ENCODE measurements at places on chromosomes 6 and 20.

DNA sequence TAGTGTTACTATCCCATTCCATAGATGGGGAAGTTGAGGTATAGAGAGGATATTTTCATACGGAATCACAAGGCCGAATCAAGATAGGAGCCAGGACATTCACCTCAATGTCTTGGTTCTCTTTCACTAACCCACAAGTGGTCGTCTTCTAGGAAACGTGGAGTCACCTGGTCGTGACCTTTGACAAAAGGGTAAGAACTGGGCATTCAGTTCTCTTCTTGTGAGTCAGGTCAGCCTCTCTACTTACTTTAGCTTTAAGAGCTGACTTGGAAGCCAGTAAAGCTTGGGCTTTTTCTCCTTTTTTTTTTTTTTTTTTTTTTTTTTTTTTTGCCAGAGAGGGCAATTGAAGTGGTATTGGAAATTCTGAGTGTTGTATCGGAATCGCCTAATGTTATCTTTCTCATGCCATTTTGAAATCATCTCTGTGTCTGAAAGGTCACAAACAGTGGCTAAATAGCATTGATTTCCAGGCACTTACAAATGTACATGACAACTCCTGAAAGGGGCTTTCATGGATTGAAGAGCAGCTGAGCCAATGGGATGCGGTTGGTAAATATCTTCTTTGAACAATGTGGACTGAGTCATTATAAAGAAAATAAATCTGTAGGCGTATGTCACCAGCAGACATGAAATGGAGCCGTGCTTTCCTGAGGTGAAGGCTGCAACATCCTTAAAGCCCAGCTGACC lies 356.9 kb downstream of the KIF16B start:
- no peak for DNase-seq

DNA sequence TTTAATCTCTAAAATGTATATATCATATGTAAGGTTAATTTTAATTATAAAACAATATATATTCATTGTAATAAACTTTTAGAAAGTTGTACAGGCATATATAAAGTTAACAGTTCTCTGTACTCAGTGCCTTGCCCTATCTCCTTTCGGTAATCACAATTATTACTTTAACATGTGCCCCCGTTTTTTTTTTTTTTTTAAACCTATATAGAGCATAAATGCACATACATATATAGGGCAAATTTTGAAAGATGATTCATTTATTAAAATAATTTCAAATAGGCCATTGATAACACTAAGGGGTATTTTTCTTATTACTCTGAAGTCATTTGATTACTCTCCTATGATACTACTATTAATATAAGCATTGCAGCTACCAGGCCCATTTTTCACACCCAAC lies 1.9 kb downstream of the ASF1A start:
- no peak for DNase-seq

GRCh38 chr6:102950967-102951366 lies 1557.5 kb downstream of the GRIK2 start:
- no peak for DNase-seq

GRCh38 chr6:12222405-12223366 lies 67.5 kb upstream of the EDN1 start:
- DNase-seq = no peak

DNA sequence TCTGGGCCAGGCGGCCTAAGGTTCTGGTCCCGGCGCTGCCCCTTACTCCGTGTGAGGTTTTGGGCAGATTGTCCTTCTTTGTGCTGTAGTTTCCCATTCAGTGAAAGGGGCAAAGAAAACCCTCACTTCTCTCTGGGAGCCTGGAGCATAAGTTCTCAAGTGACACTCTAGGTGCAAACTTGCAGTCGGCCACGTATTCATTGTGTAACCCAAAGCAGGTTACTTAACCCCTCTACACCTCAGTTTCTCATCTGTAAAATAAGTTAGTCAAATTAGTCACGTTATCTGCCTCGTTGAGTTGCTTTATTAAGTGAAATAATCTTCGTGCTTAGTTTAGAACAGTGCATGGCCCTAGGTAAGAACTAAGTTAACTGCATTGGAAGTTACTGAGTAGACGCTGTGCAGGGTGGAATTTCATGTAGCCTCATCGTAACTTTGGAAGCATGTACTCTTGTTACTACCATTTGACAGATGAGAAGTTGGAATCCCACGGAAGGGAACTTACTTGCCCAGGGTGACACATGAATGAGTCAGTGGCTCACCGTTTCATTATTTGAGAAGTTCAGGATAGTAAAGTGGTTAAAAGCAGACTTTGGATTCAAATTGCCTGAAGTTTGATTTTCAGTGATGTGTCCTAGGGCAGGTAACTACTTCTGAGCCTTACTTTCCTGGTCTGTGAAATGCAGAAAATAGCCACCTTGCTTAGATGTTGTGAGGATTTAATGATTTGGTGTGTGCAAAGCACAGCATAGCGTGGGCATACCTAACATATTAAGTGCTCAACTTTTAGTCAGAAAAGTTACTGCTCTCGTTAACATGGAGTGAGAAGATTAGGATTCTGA lies 556 bp upstream of the MROH8 start:
- DNase-seq = no peak

GRCh38 chr6:144248003-144248402 lies 37.1 kb upstream of the UTRN start:
- DNase-seq = no peak

DNA sequence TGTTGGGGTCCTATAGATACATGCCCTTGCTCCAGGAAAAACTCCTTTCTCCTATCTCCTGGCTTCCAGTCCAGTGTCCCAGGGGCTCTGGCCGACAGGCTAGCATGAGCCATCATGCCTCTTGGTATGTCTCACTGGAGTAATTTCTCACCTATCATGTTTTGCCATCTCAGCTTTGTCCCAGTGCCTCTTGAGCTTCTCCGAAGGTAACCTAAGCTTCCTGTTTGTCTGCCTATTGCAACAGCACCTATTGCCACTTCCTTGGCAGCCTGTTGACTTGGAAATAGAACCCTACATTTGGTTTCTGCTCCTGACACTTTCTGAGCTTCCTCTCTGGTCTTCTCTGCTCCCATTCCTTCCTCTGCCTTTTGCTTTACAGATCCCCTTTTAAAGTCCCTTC lies 197.7 kb downstream of the KCNQ5 start:
- no peak for DNase-seq

DNA sequence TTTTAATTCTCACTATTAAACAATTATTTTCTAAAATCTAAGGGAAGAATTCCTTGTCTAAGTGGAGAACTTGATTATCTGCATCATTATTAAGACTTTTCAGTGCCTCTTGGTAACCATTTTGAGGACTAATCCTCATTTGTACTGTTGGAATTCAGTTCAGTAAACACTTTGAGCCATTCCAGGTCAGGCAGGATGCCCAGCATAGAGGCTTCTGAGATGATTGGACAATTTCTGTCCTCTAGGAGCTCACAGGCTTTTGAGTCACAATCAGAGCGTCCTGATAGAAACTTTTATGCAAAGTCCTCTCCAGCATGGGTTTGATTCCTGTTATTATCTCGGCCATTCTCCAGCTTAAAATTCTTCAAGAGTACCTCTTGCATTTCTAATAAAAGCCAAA lies 1304.6 kb downstream of the EPHA7 start:
- no peak for DNase-seq

DNA sequence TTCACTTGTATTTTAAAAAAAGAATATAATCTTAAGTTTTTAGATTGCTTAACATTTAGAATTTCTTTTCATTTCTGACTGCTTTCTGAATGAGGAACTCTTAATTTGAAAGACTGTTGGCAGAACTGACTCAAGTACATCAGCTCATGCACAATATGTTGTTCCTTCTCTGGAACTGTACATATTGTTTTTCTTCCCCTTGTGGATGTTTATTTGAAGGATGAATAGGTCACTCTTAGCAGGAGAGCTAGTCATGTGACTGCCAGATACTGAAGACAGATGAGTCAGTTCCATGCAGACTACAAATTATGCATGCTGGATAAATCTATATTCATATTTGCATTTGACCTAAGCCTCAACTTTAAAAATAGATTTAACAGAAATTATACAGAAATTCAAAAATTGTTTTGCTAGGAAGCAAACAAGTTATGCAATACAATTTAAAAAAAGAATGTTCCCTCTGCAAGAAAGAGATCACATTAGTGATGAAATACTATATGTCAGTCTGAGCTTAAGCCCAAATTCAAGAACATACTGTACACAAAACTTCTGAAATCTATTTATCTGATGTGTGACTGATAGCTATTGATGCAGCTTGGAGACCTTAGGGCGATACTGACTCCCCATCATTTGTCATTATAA lies 1274.9 kb upstream of the GJE1 start:
- no peak for DNase-seq

DNA sequence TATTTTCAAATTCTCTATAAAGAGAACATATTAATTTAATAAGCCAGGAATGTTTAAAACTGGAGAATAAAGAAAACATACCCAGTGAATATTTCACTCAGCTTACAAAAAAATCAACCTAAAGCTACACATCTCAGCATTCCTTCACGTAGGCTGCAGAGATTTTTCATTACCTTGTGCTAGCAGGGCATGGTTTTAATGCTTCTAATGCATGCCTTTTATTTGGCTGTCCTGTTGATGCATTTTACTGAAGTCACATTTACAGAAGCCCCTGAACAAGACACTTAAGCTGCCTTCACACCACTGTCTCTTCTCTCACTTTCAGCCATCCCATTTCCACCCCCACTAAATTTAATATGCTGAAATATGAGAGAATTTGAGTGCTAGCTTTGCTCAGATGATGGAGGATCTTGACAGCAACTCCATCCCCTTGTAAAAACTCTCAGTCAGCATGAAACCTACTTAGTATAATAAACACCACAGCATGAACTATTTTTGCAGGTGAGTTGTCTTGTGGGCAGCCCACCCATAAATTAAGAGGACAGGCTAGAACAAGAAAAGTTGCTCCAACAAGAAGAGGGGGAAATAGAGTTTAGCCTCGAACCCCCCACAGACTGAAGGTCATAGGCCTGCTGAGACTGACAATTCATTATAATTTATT lies 159.4 kb downstream of the SIM1 start:
- DNase-seq = no peak

- DNase-seq = no peak
These were observed 17.3 kb downstream of the LAMA4 start for GRCh38 chr6:112237066-112237465.

DNA sequence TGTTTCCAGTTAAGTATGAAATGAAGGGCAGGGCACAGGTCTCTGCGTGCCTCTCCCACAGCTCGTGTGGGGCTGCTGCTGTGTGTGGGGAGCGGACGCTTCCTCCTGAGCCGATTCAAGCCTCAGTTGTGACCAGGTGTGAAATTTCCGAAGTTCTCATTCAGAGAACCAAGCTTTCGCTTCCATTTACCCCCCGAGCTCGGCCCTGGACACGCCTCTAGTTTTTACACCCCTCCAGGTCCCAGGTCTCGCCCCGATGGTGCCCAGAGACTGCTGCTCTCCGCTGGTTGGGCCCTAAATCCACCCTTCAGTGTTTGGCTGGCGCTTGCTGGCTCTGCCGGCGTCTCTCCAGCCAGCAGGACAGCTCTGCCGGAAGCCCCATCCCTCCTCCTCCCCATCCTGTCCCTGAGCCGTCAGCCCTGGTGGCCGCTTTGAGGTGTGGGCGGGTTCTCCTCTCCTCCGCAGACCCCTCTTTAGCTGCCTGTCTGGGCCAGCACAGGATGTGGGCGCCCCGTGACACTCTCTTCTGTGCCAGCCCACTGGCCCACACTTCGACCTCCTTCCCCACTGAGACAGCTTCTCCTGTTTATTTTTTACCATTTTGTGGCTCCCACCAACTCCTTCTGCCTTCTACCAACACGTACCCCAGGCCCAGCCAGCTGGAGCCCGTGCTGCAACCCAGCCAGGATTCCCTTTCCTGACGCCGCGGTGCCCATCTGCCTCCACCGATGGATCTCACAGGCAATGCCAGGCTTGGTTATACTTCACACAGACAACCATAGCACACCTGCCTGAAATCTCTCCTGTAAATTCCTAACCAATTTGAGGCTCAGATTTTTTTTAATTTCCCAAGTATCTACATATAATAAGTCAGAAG lies 142.8 kb downstream of the DLL1 start:
- DNase-seq = no peak

- no peak for DNase-seq
These were observed 157.8 kb upstream of the RUNX2 start for GRCh38 chr6:45170309-45170708.

DNA sequence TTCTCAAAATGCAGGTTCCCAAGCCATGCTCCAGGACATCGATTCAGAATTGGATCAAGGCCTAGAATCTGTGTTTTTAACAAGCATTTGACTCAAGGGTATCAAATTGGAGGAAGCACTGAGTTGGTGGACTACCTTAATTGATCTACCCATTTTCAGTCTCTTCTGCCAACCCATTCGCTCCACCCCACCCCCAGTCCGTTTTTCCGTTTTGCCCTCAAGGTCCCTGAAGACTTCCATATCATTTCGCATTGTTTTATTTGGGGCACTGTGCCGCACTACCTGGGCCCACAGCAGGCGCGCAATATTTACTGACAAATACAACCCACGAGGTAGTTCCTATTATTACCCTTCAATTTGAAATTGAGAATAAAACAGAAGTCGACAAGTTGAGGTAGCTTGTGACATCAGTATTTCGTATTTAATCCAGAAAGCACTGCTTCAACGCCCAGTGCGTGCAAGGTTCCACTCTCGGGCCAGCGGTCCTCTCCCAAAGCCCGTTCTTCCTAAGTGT lies 557 bp upstream of the DHX35 start:
- no peak for DNase-seq

- no peak for DNase-seq
These were observed 28.4 kb downstream of the UQCC2 start for GRCh38 chr6:33683051-33683571.

DNA sequence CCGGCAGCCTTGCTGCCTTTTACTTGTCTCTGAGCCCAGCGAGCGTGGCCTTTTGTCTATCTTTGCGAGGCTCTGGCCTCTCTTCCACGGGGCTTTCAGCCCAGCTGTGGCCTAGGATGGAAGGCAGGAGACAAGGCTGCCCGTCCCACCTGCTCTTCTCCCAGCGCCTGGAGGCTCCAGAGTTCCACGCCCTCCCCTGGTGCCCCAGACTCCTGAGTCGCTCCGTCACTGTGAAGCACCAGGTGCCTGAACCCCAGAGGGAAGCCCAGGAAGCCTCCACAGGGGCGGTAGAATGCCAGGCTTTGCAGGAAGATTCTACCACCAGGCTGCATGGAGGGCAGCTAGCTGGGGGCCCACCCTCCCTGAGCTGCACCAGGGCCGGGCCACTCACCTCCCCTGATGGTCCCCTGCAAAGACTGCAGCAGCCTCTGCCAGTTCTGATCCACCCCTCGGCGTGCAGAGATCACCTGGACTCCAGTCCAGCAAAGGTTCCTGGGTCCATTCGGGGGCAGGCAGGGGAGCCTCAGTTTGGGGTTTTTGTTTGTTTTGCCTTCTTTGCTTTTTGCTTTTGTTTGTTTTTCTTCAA lies 384.6 kb downstream of the CDH4 start:
- DNase-seq = no peak

- DNase-seq = no peak
These were observed 76.8 kb upstream of the ARMC2 start for GRCh38 chr6:108771421-108771820.

DNA sequence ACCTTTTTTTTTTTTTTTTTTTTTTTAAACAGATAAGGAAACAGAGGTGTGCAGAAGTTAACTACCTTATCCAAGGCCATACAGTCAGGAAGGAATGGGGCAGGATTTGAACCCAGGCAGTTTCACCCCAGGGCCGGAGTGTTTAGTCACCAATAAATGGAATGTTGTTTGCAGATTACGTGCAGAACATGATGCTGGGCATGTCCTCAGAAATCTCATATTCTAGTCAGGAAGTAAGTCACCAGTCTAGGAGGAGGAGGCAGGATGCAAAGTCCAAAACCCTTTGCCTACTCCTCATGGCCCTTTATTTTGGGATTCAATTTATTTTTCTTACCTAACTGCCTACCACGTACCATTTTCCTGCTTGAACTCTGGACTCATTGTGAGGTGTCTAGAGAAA lies 57.1 kb upstream of the LRRC1 start:
- no peak for DNase-seq

GRCh38 chr6:104640150-104640700 lies 219.5 kb downstream of the HACE1 start:
- DNase-seq = no peak
